ENCODE measurements at places on chromosomes 1 and 21.

GRCh38 chr1:56137521-56138505 is 441.6 kb downstream of the PLPP3 start:
- no peak for DNase-seq

DNA sequence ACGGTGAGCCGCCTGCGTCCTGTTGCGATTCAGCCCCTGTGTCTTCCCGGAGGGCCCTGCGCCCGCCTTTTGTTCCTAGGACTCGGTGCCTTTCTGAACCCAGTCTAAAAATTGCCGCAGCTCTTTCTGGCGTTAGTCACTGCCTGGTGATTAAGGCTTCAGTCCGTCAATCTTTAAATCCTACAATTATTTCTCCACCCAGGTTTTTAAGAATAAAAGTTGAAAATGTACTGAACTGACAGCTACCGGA is 16.2 kb upstream of the PDXK start:
- no peak for DNase-seq

DNA sequence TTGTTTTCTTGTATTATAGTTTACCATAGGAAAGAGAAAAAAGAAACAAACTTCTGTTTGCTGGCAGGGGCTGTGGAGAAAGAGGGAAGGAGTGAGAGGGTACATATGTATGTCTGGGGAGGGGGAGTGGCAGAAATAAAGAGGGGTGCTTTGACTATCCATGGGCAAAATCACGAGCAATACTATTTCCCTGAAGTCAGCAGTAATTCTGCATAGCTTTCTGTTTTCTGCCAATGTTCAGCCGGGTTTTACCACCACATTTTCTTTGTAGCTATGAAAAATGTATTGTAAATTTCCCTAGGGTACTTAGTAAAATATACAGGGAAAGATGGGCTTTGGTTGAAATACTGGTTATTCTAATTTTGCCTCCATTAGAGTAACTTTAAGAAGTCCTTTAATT is 45.2 kb upstream of the PGD start:
- no peak for DNase-seq

- DNase-seq = no peak
Measured at GRCh38 chr1:240058049-240058448, 33.6 kb upstream of the FMN2 start.

- DNase-seq = no peak
Measured at GRCh38 chr1:46501528-46501927, 11.9 kb downstream of the DMBX1 start.

GRCh38 chr1:3498986-3499385 is 44.5 kb downstream of the ARHGEF16 start:
- DNase-seq = no peak

DNA sequence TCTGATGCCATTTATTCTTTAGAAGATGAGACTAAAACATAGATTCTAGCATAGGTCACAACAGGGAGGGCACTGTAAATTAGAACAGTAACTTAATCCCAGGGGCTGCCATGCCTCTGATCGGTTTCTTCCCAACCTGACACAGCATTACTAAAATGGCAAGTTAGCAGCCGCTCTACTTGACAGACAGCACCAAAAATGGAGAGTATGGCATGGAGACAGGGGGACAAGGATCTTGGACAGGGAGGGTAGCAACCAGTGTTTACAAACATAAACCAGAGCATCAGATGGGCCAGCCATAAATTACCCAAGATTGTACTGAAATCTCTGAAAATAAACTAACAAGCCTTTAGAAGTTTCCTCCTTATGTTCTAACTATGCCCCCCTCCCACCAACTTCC is 5.9 kb downstream of the DUSP10 start:
- DNase-seq = no peak

DNA sequence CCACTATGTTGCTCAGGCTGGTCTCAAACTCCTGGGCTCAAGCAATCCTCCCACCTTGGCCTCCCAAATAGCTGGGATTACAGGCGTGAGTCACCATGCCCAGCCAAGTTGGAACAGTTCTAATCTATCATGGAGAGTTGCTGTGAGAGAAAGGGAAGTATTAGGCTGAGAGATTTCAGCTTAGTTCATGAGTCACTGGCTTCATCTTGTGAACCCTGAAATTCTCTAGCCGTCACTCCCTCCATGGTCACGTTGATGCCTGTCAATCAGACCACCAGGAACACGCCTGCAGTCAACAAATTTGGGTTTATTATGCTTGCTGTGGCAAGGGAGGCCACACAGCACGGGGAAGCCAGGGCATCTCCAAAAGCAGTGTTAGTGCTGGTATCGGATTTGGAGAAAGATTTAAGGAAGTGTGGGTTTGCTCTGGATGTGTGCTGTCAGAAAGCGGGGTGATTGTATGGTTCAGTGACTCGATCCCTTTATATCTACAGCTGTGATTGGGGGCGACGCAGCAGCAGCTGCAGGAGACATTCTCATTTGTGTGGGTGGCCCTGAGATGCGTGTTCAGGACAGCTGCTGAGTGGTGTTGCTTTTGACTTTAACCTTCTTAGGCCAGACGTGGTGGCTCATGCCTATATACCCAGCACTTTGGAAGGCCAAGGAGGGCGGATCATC is 18.7 kb downstream of the UQCRHL start:
- peak; percentile 94 for DNase-seq

DNA sequence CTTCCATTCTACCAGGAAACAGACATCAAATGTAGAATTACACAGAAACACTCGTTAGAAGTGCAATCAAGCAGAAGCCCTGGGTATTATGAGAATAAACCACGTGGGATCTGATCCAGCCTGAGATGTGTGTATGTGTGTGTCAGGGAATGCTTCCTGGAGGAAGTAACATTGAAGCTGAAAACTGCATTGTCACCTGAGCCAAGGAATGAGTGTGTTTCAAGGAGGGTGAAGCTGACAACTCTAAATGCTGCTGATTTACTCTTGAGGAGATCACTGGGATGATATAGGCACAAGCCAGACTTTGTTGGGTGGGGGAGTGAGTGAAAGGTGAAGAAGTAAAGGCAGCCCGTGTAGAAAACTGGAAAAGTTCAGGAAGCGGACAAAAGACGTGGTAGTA is 27.6 kb downstream of the FAAH start:
- no peak for DNase-seq

DNA sequence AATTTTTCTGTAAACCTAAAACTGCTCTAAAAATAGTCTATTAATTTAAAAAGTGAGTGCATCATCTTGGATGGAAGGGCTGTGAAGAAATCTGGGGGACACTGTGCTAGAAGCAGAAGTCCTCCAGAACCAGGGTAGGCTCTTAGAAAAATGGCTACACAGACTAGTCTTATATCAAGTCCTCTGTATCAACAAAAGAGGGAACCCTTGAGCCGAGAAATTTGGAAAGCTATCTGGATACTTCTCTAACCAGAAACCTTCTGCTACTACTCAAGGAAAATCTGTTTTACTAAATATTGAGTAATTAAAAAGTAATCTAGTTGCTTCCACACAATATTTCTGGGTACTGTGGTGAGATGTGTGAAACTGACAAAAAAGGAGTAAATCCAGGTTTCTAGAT is 92.1 kb downstream of the WDR3 start:
- no peak for DNase-seq

DNA sequence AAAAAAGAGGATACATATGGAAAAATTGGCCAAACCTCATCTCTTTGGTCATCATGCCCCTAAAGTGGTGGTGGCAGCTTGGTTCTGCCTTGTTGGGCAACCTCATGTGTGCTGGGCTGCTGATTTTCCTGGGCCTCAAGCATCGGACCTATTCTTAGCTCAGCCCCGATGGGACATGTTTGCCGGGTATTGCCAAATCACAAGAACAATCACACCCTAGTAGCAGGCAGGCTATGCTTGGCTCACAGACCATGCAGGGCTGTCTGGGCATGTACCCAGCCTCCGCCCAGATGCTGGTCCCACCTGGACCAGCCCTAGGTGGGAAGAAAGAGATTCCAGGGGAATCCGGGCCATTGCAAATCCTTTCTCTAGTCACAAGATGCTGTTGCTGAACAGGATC is 189.4 kb upstream of the FGGY start:
- DNase-seq = peak; percentile 91

DNA sequence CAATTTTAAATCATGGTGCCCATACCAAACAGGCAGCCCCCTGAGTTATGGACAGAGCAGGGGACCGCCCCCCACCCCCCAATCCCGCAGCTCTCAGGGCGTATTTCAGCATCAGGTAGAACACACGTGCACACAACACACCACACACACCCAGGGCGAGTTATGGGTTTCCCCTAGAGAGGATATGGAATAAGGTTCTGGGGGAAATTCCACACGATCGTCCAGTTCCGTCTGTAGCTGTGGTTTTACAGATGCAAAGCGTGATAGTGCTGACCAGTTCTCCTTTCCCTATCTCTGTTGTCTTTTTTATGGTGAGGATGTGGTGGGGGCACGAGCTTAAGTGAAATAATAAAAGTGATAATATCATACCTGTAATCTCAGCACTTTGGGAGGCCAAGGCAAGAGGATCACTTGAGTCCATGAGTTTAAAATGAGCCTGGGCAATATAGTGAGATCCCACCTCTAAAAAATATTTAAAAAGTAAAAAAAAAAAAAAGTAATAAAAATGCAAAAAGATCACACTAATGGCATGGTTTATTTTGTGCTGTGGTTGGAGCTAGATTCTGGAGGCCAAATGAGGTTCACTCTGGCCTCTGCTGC is 25.1 kb downstream of the C2CD2 start:
- DNase-seq = no peak

DNA sequence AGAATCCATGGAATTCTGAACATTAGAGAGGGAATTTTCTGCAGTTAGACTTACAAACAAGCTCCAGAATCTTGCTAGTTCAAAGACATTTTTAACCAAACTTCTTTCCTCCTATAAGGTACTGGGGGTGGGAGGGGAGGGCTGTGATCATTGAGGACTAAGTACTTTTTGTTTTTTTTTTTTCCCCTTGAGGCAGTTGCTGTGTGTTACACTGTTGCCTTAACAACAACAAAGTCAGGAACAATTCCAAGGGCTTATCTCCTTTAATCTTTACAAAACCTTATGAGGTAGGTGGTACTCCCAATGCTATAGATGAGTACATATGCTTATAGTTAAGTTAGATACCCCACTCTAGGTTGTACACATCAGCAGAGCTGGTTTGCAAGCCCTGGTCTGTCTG is 62.9 kb downstream of the PPP1R12B start:
- no peak for DNase-seq

GRCh38 chr1:206651958-206652890 is 16.9 kb downstream of the DYRK3 start:
- no peak for DNase-seq

GRCh38 chr1:171140956-171141687 is 44.0 kb upstream of the FMO2 start:
- DNase-seq = no peak

DNA sequence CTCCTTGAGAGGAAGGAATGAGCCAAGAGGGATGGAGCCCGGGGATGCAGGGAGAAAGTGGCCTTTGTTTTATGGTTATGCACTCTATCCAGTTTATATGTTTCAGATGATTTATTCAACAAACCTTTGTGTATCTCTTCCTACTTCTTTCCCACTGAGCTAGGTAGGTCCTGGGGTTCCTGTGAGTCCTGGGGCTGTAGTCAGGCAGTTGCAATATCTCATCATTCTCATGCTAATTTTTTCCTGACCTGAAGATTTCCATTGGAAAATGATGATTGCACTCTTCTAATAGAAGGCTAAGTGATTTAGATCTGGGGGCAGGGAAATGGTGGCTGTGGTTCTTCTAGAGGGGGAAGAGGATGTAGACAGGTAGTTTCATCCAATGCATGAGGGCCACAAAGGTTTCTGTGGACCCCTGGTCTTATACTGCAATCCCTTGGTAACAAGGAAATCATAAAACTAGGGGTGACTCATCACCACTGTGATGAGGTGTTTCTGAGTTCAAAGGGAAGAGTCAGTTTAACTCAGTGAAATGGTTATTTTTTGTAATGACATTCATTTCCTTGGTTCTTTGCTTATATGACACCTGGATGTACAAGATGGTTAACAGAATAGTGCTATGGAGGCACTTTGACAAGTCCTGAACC is 20.2 kb downstream of the B3GALT5 start:
- peak; percentile 68 for DNase-seq

DNA sequence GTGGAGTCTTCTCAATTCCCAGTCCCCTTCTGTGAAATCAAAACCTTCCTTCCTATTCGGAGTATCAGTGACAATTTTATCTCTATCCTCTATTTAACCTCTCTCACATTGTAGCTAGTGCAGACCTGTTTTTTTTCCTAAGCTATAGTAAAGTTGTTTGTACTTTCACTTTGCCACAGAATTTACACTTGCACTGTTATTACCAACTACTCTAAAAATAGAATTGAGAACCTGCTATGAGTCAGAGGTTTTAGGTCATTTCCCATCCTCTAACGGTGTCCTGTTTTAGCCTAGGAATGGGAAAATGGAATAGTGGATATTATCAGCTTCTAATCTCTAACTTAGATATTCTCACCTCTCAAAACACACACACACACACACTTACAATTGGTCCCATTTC is 862.7 kb downstream of the NCAM2 start:
- peak; percentile 8 for DNase-seq

DNA sequence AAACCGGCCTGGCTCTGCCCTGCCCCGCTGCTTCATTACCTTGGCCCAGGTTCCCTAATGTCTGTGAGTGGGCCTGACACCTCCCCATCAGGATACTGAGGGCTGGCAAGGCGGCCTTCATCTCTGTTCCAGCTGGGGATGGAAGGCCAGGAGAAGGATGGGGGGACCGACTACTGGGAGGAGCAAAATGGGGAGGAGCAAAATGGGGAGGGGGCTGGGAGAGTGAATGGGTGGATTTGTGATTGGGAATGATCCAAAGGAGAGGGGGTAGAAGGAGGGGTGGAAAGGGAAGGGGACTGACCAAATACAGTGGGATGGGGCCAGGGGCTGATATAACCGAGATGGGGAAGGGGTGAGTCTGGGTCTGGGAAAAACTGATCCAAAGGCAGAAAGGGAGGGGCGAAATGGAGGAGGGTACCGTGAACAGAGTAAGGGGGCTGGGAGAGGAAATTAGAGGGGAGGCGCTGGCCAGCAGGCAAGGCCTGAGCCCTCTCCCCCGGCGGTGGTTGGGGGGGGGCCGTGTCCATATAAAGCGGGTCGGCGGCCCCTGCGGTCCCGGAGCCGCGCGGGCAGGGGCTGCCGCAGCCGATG is at the start of gene FOXE3:
TSS of gene FOXE3 (plus strand) at position 558 of the 591 bp plus-strand sequence. CDS start at position 589, 31 bp downstream.
- DNase-seq = no peak

- DNase-seq = peak; percentile 12
Measured at GRCh38 chr21:36994501-36995158, 11.9 kb upstream of the RIPPLY3 start.

- DNase-seq = no peak
Measured at GRCh38 chr1:159823406-159823805, 3.3 kb upstream of the SLAMF8 start.

Measured in foreskin keratinocyte (primary cell).